ENCODE measurements at places on chromosomes 2 and 18. TPM values are rescaled to one million over a fixed set of nuclear protein-coding genes. Genes with fewer than 3 reads are reported as not detected.

GRCh38 chr18:31102025-31102684 is at the start of gene DSC2:
DSC2 (minus strand) TSS chr18:31102421; CDS start chr18:31101971, 450 bp downstream.
- no peaks in the 10 kb centered on the region for H3K27me3 ChIP-seq
- H3K36me3 ChIP-seq, result no peaks in the 10 kb centered on the region
- H3K4me1 ChIP-seq, result no peaks in the 10 kb centered on the region

DNA sequence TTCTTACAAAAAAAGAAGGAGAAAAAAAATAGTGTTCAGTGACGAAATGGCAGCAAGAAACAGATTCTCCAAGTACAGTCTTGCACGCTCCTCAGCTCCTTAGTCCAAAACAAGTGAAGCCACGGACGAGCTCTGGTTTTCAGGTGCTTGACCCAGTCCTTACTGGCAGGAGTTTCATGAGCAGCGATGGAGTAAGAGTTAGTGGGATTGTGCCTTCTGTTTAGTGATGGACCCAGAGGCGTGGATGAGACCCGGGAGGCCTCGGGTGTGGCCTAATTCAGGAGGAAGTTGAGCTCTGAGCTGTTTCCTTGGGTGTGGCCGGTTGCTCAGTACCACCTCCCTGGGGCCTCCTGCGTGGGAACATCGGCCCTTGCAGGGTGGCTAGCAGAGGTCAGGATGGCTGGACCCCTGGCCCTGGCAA is 52.0 kb downstream of the KIF5C start:
- no peak overlapping the region for H3K27ac ChIP-seq
- H3K27me3 ChIP-seq, result no peaks in the 10 kb centered on the region
- no peak overlapping the region for H3K4me3 ChIP-seq
- H3K4me1 ChIP-seq, result no peaks in the 10 kb centered on the region
- H3K36me3 ChIP-seq, result no peaks in the 10 kb centered on the region
- DNase-seq, result no peak

DNA sequence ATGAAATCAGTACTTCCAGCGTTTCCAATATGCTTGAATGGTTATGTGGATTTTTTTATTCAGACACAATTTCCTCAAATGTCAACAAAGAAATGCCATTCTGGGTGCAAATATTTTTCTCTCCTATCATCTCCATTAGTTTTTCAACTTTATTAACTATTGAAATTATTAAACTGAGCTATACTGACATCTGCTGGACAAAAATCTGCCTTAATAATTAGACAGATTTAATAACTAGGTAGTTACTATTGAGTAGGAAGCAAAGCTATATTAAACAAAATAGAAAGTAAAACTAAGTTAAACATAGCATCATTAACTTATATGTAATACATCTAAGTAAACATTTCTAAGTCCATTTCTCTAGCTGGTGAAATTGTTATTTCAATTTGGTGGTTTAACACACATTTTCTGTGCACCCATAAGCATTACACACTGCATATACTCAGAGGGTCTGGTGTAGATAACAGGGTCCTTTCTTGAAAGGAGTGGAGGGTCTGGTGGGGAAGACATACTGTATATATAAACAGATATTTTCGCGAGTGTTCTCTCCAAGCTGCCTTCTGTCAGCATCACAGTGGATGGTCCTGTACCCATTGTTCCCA is 77.0 kb downstream of the LANCL1 start:
- H3K4me3 ChIP-seq, result no peak overlapping the region
- H3K36me3 ChIP-seq, result no peaks in the 10 kb centered on the region
- H3K27me3 ChIP-seq, result no peaks in the 10 kb centered on the region

Gene VWC2L
- not detected for total RNA-seq

DNA sequence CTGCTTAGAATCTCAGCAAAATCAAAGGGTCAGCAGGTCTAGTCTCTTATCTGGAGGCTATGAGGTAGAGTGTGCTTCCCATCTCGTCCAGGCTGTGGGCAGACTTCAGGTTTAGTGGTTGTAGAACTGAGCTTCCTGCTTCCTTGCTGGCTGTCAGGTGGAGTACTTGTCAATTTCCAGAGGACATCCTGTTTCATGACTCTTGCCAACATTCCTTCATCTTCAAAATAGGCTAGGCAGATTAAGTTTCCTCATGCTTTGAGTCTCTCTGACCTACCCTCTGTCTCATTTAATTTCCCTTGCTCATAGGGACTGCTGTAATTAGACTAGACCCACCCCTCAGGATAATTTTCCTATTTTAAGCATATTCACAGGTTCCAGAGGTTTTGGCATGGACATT is 562.6 kb downstream of the SPAG16 start:
- H3K4me1 ChIP-seq, result no peaks in the 10 kb centered on the region
- H3K4me3 ChIP-seq, result no peak overlapping the region
- no peaks in the 10 kb centered on the region for H3K36me3 ChIP-seq
- no peaks in the 10 kb centered on the region for H3K27me3 ChIP-seq

Gene RGPD3
- 0.13 TPM for total RNA-seq

DNA sequence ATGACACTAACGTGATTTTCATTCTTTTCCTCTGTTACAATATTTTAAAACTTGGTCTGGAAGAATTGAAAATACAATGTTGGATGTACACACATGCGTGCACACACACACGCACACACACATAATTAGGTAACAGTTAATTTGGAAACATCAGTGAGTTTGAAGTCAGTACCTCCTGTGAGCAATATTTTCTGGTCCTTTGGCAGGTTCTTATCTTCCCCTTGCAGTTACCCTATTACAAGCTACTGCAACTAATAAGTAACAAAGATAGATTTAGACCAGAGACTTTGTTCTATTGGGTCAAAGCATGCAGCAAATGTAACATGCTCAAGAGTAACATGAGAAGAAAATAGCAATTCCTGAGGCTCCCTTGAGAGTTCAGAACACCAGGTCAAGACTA is 73.3 kb downstream of the ZNF385B start:
- no peak for DNase-seq
- no peaks in the 10 kb centered on the region for H3K36me3 ChIP-seq
- no peak overlapping the region for H3K27ac ChIP-seq
- H3K27me3 ChIP-seq, result peaks cover 6% of the 10 kb centered on the region
- no peak overlapping the region for H3K4me3 ChIP-seq

GRCh38 chr2:9914384-9915065 is 37.0 kb upstream of the GRHL1 start:
- no peak overlapping the region for H3K4me3 ChIP-seq
- no peaks in the 10 kb centered on the region for H3K27me3 ChIP-seq
- peaks cover 20% of the 10 kb centered on the region for H3K36me3 ChIP-seq
- H3K4me1 ChIP-seq, result peaks cover 8% of the 10 kb centered on the region

GRCh38 chr2:127679680-127680361 is 4.5 kb upstream of the LIMS2 start:
- DNase-seq, result no peak
- H3K27me3 ChIP-seq, result peaks cover 14% of the 10 kb centered on the region
- H3K4me3 ChIP-seq, result no peak overlapping the region
- no peak overlapping the region for H3K27ac ChIP-seq
- H3K36me3 ChIP-seq, result no peaks in the 10 kb centered on the region
- 0 out of 2 replicates have a peak, but pooled peaks cover 7% of the 10 kb centered on the region for H3K4me1 ChIP-seq

GRCh38 chr2:8118940-8119781 is 562.7 kb upstream of the ID2 start:
- H3K27ac ChIP-seq, result peak overlapping the region; percentile 64
- no peaks in the 10 kb centered on the region for H3K27me3 ChIP-seq
- no peaks in the 10 kb centered on the region for H3K36me3 ChIP-seq
- no peak for DNase-seq

GRCh38 chr2:64990876-64991275 is 1.7 kb downstream of the SLC1A4 start:
- H3K4me1 ChIP-seq, result peaks cover 16% of the 10 kb centered on the region
- H3K27me3 ChIP-seq, result no peaks in the 10 kb centered on the region
- H3K36me3 ChIP-seq, result no peaks in the 10 kb centered on the region
- H3K4me3 ChIP-seq, result peak overlapping the region; percentile 93

DNA sequence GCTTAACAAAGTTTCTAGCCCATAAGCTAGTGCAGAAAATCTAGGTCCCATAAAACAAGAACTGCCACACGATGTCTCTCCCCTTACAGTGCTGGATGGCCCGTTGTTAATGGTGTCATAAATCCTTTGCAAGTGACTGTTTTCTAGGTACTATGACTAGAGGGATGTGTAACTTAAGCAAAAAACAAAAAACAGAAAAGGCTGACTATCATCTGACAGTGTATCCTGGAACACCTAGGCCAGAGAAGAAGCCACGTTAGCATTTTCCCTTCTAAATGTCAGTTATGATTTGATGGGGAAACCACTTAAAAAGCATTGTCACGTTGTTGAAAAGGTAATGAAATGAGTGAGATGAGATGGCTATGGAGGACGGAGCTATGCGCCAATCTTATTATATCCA is 2.4 kb downstream of the CASP8 start:
- peaks cover 39% of the 10 kb centered on the region for H3K4me1 ChIP-seq
- no peaks in the 10 kb centered on the region for H3K36me3 ChIP-seq
- H3K27ac ChIP-seq, result no peak overlapping the region
- no peak overlapping the region for H3K4me3 ChIP-seq
- no peaks in the 10 kb centered on the region for H3K27me3 ChIP-seq

Gene IL18R1
- 1.5 TPM for total RNA-seq

DNA sequence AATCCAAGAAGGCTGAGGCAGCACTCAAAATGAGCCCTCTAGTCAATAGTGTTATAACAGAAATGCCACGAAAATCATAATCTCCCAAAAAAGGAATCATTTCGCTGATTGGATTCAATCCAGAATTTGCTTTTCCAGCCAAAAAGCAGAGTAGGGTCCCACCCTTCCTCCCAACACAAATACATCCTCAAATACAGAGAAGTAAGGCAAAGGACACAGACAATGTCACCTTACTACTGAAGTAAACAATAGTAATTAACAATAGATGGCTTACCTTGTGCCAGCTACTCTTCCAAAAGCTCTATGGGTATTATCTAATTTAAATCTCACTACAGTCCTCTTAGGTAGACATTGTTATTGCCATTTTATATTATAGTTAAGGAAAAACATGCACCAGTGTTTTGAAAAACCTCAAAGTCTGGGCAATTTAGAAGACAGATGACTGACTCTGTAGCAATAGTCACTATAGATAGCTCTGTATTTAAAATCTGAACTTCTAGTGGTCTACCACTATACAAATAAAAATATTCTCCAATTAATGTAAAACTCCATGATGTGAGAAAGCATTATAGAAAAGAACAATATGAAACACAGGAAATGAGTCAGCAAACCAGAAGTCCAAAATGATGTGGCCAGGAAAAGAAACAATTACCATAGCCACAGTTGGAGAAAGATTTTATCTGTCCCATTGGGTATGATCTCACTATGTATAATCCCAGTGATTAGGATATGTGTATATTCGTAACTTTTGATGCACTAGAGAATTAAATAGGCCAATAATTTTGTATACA is 305.0 kb upstream of the ERBB4 start:
- no peaks in the 10 kb centered on the region for H3K36me3 ChIP-seq
- H3K27ac ChIP-seq, result peak overlapping the region; percentile 96
- H3K27me3 ChIP-seq, result no peaks in the 10 kb centered on the region
- peak overlapping the region; percentile 25 for H3K4me3 ChIP-seq
- DNase-seq, result peak; percentile 93

DNA sequence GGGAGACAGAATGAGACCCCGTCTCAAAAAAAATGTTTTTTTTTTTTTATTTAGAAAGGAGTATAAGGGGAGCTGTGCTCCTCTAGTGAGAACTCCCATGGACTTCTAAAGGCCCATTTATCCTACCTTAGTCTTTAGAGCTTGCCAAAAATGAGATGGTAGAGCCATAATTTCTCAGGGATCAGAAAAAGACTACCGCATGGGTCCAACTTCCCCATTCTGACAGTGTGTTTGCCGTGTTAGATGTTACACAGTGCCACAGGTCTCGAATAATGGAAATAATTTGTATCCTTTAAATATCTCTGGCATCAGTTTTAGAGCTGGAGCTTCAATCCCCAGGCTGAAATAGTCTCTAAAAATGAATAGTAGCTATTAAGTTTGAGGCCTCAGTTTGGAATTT is 6.0 kb upstream of the SLC39A10 start:
- no peak for DNase-seq
- peaks cover 7% of the 10 kb centered on the region for H3K4me1 ChIP-seq
- H3K36me3 ChIP-seq, result no peaks in the 10 kb centered on the region
- no peak overlapping the region for H3K4me3 ChIP-seq
- no peak overlapping the region for H3K27ac ChIP-seq

Gene FNDC4
- 24.2 TPM for total RNA-seq

- no peaks in the 10 kb centered on the region for H3K4me1 ChIP-seq
- no peak overlapping the region for H3K4me3 ChIP-seq
- no peak for DNase-seq
- H3K27ac ChIP-seq, result no peak overlapping the region
Observed at GRCh38 chr2:207090389-207090788, 75.4 kb downstream of the KLF7 start.

Gene BMPR2
- total RNA-seq, result 31.3 TPM

GRCh38 chr2:96556441-96557330 is 20.1 kb downstream of the ARID5A start:
- H3K27ac ChIP-seq, result peak overlapping the region; percentile 45
- H3K36me3 ChIP-seq, result no peaks in the 10 kb centered on the region

- H3K27me3 ChIP-seq, result no peaks in the 10 kb centered on the region
- no peaks in the 10 kb centered on the region for H3K36me3 ChIP-seq
- H3K27ac ChIP-seq, result no peak overlapping the region
Observed at GRCh38 chr2:77839102-77839501, 316.9 kb upstream of the LRRTM4 start.

Gene DNAJC5G
- not detected for total RNA-seq
